ENCODE measurements at places on chromosomes 6 and 20.
A peak's percentile ranks its signal among the peaks of the same experiment; 100 is the strongest.

DNA sequence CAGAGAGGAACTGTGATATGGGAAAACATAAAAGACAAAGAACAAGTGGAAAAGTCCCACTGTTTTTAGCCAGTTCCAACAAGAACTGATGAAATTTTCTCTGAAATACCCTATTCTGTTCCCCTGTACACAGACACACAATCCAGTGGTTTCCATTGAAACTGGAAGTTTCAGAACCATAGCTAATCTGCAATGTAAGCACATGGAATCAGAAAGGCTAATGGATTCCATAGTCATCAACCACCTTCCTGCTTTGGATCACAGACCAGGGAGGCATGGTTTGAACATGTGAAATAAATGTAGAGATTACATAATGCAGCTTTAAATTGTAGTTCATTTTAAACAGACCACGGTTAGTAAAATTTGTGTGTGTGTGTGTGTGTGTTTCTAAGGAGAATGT lies 242.1 kb downstream of the GJA1 start:
- no peak for DNase-seq

DNA sequence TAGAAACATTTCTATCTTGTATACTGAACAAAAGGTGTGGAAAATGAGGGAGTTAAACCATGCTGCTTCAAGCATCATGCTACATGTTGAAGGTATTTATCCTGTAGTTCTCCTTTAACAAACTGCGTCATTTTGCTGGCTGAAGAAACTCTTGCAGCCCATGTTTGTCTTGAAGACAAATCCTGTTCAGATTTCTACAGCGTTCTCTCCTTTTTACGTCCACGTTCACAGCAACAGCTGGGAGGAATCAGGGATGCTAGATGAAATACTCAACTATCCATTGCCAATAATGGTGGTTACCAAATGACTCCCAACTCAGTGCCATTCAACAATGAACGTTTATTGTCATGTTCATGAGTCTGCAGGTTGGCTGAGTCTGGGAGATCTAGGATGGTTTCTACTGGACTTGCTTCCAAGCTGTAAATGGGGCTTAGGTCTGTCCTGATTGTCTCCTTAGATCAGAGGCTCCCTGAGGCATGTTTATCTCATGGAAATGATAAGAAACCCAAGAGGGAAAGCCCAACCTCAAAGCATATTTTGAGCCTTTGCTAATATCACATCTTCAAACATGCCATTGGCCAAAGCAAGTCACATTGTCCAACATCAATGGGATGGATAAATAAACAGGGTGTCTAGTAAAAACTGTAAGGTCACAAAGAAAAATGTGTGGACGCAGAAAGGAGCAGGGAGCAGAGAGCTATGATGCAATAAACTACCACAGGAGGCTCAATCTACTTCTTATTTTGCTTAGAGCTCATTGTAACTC lies 2.7 kb upstream of the PLCB1 start:
- DNase-seq: no peak

DNA sequence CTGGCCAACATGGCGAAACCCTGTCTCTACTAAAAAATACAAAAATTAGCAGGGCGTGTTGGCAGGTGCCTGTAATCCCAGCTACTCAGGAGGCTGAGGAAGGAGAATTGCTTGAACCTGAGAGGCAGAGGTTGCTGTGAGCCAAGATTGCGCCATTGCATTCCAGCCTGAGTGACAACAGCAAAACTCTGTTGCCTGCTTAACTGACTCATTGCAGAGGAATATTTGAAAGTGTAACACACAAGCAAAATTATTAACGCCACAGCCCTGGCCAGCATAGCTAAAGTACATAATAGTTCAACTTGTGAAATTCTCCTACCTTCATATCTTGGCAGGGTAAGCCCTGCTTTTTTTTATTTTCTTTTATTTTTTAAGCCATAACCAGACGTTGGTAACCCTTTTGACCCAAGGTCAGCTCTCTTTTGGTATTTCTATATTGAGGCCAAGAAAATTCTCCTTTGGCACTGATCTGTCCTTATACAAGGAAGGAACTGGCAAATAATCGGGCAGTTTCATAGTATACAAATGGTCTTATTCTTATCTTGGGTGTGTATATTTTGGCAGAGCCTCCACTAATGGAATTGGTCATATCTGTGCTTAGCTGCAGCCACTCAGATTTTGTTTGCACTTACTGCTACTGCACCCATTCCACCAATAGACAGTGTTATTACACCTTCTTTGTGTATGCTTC lies 4.0 kb upstream of the ADGRF5 start:
- DNase-seq: no peak

DNA sequence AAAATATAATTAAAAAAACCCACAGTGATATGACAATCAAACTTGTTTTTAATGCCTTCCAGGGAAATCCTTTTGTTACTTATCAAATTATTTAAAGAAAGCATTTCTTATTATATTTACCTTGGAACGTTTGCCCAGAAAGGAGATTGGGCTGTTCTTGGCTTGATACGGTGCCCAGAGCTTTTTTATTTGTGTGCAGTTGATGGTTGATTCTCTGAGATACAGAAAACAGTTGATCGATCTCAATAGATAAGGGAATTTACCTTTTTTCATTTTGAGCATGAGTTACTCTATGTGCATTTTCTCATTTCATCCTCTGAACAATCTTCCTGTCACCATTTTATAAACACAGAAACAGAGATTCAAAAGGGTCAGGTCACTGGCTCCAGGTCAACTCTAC lies 72.5 kb upstream of the NEDD9 start:
- DNase-seq: no peak

GRCh38 chr6:169520104-169520503 lies 181.7 kb downstream of the WDR27 start:
- DNase-seq: no peak

DNA sequence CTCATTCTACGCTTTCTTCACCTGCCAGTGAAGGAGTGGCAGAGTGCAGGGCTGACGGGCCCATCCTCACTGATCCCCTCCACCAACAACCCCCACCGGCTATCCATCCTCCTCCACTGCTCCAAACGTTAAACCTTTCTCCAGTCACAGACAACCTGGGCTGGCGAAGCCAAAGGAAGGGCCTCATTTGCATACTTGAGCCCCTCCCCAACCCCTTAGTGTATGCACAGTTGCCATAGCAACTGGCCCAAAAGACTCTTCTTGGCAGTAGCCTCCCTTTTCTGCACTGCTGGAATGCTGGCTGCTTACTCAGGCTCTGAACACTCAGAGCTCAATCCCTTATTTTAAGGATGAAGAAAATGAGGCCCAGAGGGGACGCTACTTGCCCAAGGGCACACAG lies 130.3 kb downstream of the GRM4 start:
- no peak for DNase-seq

DNA sequence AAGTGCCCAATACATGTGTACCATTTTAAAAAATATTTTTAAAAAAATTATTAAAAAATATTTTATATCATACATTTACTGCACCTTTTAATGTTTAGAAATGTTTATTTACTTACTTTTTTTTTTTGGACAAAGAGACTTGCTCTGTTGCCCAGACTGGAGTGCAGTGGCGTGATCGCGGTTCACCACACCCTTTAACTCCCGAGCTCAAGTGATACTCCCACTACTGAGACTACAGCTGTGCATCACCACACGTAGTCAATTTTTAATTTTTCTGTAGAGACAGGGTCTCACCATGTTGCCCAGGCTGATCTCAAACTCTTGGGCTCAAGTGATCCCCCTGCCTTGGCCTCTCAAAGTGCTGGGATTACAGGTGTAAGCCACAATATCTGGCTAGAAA lies 9.2 kb upstream of the SIRPG start:
- DNase-seq: no peak

GRCh38 chr6:95143408-95144180 lies 433.7 kb upstream of the MANEA start:
- DNase-seq: no peak

DNA sequence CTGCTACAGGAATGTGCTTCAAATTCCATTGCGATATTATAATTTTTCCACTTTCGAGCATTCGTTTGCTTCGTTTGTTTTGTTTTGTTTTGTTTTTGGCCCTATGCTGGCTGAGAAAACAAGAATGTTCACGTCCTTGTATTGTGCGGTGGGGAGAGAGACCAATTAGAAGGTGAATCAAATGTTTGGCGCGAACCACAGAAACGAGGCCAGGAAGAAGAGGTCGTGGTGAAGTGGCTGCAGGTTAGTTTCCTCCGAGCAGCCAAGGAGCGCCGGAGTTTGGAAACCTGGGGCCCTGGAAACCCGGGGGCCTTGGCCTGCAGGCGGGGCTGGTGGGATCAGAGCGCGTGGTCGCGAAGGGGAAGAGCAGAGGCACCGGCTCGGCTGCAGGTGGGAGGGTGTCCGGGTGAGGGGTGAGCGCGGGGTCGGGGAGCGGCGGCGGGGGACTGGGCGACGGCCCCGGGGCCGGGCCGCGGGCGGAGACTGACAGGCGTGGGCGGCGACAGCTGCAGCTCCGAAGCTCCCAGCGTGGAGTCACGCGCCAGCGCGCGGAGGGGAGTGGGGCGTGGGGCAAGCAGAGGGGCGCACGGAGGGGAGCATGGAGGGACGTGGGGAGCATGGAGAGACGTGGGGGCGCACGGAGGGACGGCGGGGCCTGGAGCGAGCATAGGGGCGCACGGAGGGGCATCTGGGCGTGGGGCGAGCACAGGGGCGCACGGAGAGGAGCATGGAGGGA lies 141.5 kb upstream of the PDE10A start:
- no peak for DNase-seq

DNA sequence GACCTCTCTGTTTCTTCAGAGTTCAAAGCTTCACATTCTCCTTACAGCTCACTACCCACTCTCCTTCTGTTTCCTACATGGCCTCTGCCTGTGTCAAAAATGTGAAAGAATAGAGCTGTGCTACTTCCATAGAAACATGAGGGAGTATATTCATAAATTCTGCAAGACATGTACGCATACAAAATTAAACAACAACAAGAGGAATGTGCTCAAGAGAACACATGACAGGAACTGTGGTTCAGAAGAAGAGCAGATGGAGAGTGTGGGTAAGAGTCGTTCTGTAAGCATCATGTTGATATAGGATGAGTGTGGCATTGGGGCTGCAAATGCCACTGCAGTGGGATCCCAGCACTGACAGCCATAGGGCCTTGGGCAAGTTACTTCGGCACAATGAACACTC lies 266.6 kb upstream of the SASH1 start:
- DNase-seq: no peak

- DNase-seq: no peak
Measured at GRCh38 chr20:10660661-10661060, 13.1 kb downstream of the JAG1 start.

DNA sequence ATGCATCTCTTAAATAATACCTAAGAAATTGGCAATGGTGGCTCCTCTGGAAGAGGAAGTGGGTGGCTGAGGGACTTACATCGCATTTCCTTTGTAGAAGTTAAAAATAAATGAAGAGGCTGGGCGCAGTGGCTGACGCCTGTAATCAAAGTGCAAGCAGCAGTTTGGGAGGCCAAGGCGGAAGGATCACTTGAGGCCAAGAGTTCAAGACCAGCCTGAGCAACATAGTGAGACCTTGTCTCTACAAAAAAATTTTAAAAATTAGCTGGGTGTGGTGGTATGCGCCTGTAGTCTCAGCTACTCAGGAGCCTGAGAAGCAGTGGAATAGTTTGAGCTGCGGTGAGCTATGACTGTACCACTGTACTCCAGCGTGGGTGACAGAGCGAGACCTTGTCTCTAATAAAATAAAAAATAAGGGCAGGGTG lies 12.2 kb upstream of the NCOA3 start:
- DNase-seq: peak; percentile 14

- no peak for DNase-seq
Measured at GRCh38 chr20:31859998-31860380, 10.3 kb downstream of the DUSP15 start.

- DNase-seq: peak; percentile 67
Measured at GRCh38 chr6:89297695-89298351, 17.3 kb downstream of the GABRR2 start.

DNA sequence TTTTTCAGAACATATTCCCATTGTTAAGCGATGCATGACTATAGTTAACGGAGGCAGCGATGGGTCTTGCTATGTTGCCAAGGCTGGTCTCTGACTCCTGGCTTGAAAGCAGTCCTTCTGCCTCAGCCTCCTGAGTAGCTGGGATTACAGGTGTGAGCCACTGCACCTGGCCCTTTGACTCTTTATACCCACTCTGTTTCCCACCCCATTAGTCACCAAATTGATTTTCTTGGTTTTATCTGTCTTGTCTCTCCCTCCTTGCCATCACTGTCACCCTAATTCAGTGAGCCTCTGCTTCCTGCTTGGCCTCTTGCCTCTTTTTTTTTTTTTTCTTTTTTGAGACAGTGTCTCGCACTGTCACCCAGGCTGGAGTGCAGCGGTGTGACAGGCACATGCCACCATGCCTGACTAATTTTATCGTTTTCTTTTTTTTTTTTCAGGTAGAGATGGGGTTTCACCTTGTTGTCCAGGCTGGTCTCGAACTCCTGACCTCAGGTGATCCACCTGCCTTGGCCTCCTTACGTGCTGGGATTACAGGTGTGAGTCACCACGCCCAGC lies 31.3 kb downstream of the ZFAND3 start:
- DNase-seq: no peak

GRCh38 chr6:109036574-109037294 lies 57.9 kb downstream of the SESN1 start:
- DNase-seq: no peak

DNA sequence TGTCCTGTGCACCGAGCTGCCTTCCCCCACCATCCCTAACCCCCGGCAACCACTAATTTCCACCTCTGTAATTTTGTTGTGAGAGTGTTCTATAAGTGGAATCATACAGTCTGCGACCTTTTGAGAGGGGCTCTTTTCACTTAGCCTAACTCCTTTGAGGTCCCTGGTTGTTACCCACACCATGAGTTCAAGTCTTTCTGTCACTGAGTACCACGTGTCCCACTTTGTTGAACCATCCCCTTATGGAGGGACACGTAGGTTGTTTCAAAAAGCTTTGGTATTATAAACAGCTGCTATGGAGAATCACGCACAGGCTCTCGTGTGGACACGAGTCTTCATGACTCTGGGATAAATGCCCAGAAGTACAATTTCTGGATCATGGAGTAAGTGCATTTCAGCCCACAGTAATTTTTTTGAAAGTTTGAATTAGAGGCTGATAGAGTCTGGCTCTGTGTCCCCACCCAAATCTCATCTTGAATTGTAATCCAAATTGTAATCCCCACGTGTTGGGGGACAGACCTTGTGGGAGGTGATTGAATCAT lies 9.5 kb downstream of the FAM209B start:
- no peak for DNase-seq

DNA sequence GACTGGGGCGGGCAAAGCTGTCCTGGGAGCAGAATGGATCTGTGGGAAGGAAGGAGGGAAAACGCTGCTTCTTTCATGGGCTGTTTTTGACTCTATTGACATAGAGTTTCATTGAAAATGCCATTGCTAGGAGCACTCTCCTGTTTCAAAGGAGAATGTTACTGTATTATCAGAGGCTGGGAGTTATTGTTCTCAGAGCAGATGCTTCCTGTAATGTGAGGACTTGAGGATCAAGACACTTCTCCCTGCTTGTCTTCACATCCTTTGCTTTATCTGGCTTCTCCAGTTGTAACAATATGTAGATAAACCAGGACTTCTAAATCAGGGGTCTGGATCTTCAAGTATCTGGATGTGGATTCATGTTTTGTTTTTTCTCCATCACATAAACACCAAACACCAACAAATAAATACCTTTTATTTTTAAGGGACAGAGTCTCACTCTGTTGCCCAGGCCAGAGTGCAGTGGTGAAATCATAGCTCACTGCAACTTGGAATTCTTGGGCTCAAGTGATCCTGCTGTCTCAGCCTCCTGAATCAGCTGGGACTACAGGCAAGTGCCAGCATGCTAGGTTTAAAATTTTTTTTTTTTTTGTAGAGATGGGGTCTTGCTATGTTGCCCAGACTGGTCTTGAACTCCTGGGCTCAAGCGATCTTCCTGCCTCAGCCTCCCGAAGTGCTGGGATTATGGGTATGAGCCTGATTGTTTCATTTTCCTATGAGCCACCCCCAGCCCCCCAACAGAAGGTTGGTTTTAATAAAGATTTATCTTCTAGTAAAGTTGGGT lies 3.9 kb downstream of the CD109 start:
- no peak for DNase-seq
